Type B pancreatic cell (in vitro differentiated cells): ENCODE measurements at places on chromosomes 6 and 20. TPM values are rescaled to one million over a fixed set of nuclear protein-coding genes. Genes with fewer than 3 reads are reported as not detected.

GRCh38 chr20:46131396-46131795 lies 13.3 kb downstream of the CD40 start:
- DNase-seq, result no peak

DNA sequence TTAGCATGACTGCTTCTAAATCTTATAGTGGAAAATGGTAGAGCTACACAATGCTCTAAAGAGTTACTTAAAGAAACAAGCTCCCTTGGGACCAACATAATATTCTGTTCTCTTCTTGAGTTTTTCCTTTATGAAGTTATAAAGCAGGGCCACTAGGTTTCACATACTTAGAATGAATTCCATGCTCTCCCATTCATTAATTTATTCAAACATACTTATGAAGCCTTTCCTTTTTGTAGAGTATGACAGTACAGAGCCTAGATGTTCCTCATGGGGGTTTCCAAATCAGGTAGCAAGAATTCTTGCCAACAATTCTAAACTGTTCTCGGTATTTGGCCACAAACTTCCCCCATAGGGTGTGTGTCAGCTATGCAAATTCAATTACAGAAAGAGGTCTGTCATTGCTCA lies 20.6 kb upstream of the FABP7 start:
- no peak for DNase-seq

- DNase-seq, result no peak
Measured at GRCh38 chr6:42846505-42846904, 32.9 kb upstream of the RPL7L1 start.

The HSPA1B gene
- 132 and 252 TPM in 2 replicates for total RNA-seq

GRCh38 chr20:38255393-38255792 lies 5.1 kb downstream of the KIAA1755 start:
- DNase-seq, result no peak

DNA sequence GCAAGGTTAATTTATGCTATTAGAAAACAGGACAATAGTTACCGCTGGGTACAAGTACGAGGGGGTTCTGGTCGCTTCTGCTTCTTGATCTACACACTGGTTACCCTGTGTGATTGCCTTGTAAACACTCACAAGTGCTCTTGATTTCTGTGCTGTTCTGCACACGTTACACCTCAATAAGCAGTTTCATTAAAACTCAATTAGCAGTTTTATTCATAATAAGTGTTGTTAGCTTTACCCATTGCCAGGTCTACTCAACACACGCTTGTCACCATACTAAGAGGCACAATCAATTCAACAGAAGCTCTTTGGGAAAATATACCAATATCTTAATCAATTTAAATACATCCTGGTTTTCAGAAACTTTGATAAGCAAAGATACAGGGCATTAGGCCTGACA lies 20.4 kb downstream of the BMP7 start:
- DNase-seq, result no peak

- no peak for DNase-seq
Measured at GRCh38 chr6:35385457-35386202, 43.3 kb downstream of the PPARD start.

DNA sequence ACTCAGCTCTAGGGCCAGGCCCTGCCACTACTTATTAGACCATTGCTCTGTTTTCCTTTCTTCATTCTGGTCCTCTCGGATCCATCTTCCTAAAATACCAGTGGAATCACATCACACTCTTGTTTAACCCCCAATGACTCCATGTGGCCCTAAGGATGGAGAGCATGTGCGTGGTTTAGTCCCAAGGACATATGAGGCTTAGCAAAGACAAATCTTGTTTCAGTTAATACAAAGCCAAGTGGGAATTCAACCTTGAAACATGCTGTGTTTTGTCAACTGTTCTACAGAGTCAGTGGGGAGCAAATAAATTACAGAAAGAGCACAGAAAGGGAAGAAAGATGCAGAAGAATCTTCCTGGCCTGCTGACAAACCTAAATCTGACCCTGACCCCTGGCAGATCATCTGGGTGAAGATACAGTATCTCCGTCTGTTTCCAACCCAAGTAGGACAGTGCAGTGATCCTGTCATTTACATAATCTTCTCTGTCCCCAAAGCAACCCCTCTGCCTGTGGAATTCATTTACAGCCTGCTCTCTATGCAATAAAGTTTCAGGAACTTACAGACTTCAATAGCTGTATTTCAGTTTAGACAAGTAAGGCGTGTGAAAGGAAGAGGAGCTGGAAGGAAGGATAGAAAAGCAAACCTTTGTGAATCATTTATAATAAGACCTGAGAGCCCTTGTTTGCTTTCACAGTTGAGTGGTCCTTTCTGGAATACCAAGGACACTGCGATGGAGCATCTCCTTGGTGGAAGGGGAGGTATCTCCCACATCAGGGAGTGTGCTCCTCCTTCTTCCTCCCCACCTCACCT lies 144.0 kb downstream of the THBS2 start:
- no peak for DNase-seq

The BFSP1 gene
- total RNA-seq, result 1.8 and 1.9 TPM in 2 replicates

- no peak for DNase-seq
Measured at GRCh38 chr20:61998343-61999121, 67.1 kb downstream of the TAF4 start.

The GINS1 gene
- total RNA-seq, result 13.7 and 30.2 TPM in 2 replicates

- DNase-seq, result no peak
Measured at GRCh38 chr6:16338577-16339264, 100.3 kb downstream of the GMPR start.

DNA sequence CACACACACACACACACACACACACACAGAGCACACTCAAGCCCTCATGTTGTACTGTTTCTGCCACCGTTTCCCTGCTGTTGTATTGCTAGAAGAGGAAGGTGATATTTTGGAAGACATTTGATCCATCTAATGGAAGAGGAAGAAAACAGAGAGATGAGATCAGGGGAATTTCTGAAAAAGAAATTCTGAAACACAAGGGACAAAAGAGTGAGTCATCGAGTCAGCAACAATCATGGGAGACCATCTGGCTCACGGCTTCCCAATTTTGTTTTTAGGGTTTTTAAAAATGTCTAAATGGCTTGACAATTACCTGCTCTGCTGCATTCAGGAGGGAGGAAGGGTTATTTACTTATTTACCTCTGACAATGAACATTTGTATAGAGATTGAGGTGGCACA lies 22.0 kb downstream of the SOX4 start:
- no peak for DNase-seq

DNA sequence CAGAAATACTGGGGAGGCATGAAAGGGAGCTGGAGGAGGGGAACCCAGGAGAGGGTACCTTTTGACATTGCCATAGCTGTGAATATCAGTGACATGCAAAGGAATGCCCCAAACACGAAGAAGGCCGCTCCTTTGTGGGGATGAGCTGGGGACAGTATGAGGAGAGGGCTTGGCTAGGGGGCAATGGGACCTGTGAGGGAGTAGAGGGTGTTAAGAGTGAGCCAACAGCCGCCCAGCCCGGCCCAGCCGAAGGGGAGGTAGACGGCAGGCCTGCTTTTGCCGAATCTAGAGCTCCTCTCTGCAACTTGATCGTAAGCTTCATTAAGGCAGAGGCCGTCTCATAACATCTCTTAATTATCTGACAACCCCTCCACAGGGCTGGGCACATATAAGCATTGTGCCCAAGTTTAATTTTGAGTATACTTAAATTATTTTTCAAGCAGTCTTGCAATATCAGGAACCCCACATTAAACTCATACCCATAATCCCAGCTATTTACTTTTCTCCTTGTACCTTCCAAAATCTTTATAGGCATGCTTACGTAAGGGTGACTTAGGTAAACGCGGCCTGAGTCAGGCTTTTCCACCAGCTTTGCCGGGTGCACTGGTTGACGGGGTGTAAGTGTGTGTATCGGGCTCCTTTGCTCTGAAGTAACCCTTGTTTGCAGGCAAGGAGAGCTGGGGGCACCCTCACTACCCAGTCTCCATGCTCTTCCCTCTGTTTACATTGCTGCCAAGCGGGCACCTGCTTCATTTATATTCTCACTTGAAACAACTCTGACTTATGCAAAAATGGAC lies 24.9 kb upstream of the VEGFA start:
- DNase-seq, result no peak

- no peak for DNase-seq
Measured at GRCh38 chr6:123009059-123009458, 13.0 kb downstream of the CLVS2 start.

The CLVS2 gene
- total RNA-seq, result 0.62 and 0.75 TPM in 2 replicates

The MAP7 gene
- total RNA-seq, result 17.8 and 45.4 TPM in 2 replicates

- DNase-seq, result no peak
Measured at GRCh38 chr20:32762754-32763201, 593 bp downstream of the DNMT3B start.

DNA sequence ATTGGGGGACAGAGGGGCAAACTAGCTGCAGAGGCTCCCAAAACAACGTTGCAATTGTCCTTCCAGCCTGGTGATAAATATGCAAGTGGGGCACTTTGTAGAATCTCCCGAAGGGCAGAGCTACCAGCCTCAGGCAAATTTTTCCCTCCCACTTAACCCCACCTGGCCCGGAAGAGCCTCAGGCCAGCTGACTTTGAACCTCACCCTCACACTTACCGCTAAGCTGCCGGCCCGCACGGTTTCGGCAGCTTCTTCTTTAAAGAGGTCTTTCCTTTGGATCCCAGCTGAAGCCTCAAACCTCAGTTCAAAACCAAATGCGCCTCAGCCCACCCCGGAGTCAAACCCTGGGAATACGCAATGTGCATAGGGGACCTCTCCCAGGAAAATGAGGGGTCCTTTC lies 2.5 kb downstream of the OVOL2 start:
- no peak for DNase-seq

DNA sequence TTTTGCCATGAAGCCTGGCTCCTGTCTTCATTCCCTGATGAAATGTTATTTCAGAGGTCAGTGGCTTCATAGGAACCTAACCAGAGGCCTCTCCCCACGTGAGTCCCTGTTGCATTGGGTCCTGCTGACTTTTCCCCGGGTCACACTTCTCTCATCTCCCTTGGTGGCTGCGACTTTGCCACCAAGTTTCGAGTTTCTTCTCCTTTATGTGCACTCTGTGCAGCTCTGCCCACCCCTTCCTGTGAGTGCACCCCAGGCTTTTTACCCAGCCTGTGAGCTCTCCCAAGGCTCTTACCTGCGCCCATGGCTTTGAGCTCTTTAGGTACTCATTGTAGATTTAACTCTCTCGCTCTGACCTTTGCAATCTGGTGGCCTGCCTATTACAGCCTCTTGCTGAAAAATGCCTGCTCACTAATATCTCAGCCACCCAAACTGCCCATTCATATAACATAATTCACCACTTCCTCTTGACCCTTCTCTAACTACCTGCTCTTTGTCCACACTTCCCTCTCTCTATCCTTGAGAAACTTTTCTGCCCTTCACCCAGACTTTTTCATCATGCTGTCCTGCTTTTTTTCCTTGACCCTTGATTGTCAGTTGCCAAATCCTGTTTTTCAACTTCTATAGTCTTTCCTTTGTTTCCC lies 105.9 kb downstream of the SASH1 start:
- no peak for DNase-seq

- no peak for DNase-seq
Measured at GRCh38 chr6:129655334-129655733, 54.6 kb downstream of the ARHGAP18 start.

The RGL2 gene
- total RNA-seq, result 128 and 176 TPM in 2 replicates

GRCh38 chr6:156013155-156013554 lies 557.5 kb upstream of the NOX3 start:
- no peak for DNase-seq

DNA sequence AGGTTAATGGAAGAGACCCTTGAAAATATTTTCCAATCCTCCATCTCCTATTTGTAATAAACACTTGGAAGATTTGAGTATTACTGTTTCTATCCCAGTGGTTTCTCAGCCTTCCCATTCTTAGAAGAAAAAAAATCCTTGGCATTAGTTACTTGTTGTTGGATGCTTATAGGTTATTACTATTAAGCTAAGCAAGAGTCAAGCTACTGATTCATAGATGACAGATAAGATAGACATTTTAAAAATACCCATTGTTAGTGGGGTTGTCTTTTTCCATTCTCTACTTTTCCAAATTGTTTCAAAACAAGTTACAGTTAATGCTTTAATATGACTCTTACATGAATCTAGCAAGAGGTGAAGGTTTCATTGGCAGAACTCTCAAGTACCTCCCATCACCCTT lies 158.5 kb downstream of the HIVEP2 start:
- DNase-seq, result no peak

DNA sequence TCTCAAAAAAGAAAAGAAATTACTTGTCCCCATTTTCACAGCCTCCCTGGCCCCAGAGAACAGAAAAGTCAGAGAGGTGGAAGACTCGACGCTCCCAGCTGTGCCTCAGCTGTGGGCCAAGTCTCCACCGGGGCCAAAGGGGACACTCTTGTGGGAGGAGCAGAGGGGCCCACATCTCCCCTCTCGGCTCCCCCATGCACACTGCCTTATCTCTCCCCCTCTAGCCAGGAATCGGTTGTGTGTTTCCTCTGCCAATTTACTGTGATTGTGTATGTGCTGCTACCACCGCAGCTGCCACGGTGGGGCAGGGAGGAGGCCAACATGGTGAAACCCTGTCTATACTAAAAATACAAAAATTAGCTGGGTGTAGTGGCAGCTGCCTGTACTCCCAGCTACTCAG lies 8.4 kb downstream of the TIAM2 start:
- DNase-seq, result no peak

The SPTLC3 gene
- 10.6 and 34.2 TPM in 2 replicates for total RNA-seq

The OR2B6 gene
- total RNA-seq, result not detected in 2 replicates

- no peak for DNase-seq
Measured at GRCh38 chr6:87762116-87762515, 60.1 kb upstream of the AKIRIN2 start.

The GDAP1L1 gene
- total RNA-seq, result 1.3 and 1.8 TPM in 2 replicates

- no peak for DNase-seq
Measured at GRCh38 chr6:14472986-14473337, 355.4 kb downstream of the CD83 start.

DNA sequence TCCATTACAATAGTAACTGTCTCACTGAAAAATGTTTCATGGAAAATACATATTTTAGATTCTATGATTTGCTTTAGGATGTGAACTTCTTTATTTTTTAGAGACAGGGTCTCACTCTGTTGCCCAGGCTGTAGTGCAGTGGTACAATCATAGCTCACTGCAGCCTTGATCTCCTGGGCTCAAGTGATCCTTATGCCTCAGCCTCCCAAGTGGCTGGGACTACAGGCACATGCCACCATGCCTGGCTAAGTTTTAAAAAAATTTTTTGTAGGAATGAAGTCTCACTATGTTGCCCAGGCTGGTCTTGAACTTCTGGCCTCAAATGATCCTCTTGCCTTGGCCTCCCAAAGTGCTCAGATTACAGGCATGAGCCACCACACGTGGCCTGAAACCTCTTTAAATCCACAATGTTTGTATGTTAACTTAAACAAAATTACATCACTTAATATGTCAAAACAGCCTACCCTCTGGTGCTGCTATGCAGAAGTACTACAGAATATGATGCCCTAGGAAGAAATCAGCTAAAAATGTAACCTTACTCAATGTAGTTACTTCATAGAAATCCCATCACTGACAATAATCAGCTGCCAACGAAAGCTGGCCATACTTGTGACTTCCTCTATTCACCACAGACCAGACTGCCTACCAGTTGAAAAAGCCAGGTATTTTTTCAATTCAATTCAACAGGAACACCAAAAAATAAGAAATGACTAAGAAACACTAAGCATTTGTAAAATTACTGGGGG lies 17.6 kb downstream of the EEF1A1 start:
- no peak for DNase-seq

- DNase-seq, result no peak
Measured at GRCh38 chr20:16701296-16701695, 28.5 kb upstream of the SNRPB2 start.

The ARG1 gene
- total RNA-seq, result not detected in 2 replicates

- no peak for DNase-seq
Measured at GRCh38 chr6:41201764-41202173, 820 bp upstream of the TREML2 start.
